DMS 273 treated with DMSO at 0.1 percent for 48 hours (cell line): ENCODE measurements at places on chromosomes 7 and 10.

GRCh38 chr10:6215683-6216484 lies 13.2 kb downstream of the PFKFB3 start:
- DNase-seq = no peak

DNA sequence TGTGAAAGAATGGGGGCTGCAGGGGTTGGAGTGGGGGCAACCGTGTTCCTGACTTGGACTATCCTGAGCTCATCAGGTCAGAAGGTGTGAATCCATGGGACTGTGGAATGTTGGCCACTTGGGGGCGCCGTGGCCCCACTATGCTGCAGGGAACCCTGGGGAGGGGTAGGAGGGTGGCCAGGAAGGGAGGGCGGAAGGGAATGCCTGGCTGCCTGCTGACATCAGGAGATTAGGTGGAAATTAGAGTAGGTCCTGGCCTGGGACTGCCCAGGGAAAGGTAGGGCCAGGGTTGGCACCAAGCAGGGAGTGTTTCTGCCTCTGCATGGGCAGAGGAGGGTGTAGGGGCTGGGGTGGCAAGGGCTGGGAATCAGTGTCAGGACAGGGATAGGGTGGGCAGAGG lies 65.8 kb upstream of the PRSS58 start:
- DNase-seq = no peak

- no peak for DNase-seq
Measured at GRCh38 chr7:37176079-37176478, 272.6 kb downstream of the ELMO1 start.

DNA sequence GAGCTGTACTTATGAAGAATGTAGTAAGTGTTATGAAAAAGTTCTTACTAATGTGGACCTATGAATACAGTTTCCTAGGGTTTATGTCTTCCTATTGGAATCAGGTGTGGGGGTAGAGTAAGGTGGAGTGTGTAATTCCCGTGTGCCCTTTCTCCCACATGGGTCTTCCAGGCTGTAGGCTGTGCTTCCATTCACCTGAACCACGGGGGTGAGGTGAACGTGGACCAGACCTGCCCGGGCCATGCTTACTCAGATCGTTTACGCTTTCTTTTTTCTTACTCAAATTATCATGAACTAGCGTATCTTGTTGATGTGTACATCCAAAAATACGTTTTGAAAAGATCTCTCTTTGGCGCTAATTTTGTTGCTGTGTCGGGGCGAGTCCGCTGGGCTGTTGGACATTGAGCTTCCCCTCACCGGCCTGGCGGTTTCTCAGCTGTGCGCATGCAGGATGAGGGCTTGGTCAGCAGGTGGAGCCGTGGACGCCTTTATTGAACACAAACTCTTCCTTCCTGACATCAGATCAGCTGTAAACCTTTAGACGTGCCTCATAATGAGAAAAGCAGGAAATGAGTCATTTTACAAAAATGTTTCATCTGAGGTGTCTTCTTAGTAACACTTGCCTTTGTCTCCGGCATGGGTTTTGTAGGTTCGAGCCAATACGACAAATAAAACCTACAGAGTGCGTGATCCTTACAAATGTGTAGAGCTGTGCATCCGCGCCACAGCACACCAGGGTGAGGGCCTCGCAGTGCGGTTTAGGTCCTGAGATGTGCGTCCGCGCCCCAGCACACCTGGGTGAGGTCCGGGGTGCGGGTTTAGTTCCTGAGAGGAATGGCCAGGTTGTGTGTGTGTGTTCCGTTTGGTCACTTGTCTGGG lies 53.8 kb downstream of the WDR37 start:
- no peak for DNase-seq

DNA sequence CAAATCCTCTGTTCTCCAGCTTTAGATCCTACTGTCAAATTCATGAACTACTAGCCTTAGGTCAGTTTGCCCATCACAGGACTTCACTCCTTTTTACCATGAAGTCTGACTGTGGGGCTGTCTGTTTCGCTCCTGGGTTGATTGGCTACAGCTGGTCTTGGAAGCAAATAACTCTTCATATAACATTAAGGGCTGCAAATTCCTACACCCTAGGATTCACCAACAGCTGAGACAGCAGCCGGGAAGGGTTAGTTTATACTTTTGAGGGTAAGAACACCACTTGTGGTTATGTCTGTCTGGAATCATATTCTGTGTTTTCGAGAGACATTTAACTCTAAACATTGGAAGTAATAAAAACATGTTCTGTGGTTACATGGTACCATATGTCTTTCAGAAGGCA lies 55.9 kb upstream of the KIAA1217 start:
- no peak for DNase-seq

GRCh38 chr10:59384761-59385160 lies 22.4 kb upstream of the FAM13C start:
- no peak for DNase-seq

DNA sequence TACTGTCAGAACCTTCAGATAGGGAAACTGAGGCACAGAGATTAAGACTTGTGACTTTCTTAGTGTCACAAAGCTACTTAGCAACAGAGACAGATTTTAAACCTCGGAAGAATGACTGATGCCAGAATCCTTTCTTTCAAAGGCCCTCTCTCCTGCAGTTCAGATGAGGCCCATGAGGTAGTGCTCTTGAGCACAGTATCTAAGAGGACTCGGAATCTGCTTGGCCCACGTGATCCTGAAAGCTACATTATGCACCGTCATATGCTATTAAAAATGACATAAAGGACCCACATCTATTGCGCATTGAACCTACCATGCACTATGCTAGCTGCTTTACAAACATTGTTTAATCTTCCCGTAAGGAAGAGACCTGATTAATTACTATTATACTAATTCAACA lies 355.9 kb downstream of the SFMBT2 start:
- DNase-seq = no peak

GRCh38 chr7:150666412-150666811 lies 19.1 kb upstream of the GIMAP2 start:
- no peak for DNase-seq

DNA sequence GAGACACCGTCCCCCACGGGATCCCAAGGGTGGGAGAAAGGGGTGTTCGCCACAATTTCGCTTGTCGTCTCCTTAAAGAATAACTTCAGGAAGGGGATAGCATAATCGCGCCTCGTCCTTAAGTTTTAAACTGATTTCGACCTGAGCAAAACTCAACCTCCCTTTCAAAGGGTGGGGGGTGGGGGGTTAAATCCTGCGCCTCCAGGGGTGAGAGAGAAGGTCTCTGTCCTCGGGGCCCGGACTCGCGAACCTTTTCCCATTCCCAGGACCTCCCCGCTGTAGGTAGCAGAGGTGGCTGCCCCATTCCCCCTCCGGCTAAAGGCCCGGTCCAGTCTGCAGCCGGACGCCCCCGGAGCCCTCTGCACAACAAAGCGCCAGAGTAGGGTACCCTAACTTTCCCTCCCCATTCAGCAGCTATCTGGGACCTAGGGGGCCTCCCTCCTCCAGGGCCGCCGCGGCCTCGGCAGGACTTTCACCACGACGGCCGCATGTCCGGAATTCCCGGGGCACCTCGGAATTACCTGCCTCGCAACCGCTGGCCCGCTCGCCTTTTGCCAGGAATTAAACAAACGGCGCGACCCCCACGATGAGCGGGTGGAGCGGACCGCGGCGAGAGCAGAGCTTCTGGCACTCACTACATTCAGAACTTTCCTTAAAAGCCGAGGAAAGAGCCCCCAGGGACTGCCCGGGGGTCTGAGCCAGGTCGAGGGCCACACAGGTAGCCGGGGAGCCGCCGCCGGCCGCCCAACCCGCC lies 1.7 kb downstream of the CDK6 start:
- DNase-seq = no peak

DNA sequence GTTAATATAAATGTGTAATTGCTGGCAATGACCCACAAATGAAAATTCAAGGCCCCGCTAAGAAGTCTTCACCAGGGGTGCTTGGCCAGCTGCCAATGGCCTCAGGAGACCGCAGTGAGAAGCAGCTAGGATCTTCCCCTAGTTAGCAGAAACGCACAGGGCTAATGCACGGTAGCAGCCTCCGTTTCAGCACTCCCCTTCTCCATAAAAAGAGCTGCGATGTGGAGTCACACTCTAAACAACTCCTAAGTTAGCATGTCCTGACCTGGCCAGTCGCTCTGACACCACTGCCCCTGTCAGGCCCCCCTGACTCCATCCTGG lies 139.0 kb downstream of the SEPTIN14 start:
- no peak for DNase-seq

DNA sequence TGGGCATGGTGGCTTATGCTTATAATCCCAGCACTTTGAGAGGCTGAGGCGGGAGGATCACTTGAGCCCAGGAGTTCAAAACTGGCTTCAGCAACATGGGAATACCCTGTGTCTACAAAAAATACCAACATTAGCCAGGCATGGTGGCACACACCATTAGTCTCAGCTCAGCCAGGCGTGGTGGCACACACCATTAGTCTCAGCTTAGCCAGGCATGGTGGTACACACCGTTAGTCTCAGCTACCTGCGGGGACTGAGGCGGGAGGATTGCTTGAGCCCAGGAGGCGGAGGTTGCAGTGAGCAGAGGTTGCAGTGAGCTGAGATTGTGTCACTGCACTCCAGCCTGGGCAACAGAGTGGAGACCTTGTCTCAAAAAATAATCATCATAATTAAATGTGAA lies 9.0 kb downstream of the LRRC27 start:
- no peak for DNase-seq

DNA sequence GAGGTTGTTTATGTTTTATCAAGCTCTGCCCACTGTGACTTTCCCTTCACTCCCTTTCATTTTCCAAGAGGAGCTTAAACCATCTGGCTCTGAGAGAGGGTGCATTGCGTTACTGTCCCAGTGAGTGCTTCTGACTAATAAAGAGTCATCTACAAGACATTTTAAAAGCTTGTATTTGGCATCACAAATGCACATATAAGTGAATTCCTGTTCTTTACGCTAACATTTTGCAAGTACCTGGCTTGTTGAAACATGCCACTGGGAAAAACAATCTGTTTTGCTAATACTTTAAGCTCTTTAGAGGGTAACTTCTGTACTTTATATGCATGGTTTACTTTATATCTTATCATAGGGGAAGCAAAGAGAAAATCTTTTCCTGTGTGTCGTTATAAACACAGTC lies 534.6 kb upstream of the POM121L12 start:
- no peak for DNase-seq

DNA sequence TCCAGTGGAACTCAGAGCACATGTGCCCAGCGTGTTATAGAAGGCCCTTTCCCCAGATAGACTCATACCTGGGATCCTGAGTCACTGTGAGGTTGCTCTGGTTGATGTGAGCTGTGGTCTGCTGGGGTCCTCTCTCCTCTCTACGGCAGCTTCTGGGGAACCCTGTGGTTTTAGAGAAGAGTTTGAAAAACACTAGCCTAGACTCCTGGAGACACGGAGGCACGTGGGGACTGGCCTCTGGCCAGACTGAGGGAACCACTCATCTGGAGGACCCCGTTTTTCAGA lies 10.3 kb downstream of the ZNF775 start:
- DNase-seq = no peak

DNA sequence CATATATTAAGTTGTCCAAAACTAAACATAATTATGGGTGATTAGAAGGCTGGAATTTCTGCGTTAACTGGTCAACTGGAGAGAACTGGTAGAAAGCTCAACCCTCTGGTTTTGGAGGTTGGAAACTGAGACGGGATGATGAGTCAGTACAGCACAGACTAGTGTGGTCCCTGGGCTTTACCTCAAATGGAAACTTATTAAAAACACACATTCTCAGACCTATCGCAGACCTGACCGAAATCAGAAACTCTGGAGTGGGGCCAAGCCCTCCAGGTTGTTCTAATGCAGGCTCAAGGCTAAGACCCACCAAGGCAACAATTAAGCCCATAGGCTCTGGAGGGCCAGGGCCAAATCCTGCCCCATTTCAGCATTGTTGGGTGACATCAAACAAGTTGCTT lies 136.9 kb downstream of the KCNMA1 start:
- no peak for DNase-seq

- no peak for DNase-seq
Measured at GRCh38 chr7:2651847-2652735, 20.3 kb downstream of the TTYH3 start.

GRCh38 chr7:151115836-151116418 lies 29.7 kb downstream of the AGAP3 start:
- DNase-seq = no peak

GRCh38 chr7:96122746-96123145 lies 199.2 kb downstream of the SLC25A13 start:
- DNase-seq = no peak

DNA sequence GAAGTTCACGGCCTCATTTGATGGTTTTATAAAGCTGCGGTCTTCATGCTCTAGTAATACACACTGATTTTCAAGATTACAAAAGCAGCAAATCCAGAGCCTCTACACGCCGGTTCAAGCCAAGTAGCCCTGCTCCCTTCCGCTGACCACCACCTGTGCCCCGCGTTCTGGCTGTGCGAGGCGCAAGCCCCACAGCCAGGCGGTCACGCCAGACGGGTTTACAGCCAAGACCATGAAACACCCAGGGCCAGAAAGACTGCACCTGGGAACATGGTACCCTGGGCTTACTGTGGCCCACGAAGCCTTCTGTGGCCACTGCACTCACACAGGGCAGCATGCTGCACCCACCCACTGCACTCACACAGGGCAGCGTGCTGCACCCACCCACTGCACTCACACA lies 33.6 kb downstream of the GPER1 start:
- no peak for DNase-seq

GRCh38 chr7:36289833-36290661 lies 99.6 kb upstream of the ANLN start:
- no peak for DNase-seq

DNA sequence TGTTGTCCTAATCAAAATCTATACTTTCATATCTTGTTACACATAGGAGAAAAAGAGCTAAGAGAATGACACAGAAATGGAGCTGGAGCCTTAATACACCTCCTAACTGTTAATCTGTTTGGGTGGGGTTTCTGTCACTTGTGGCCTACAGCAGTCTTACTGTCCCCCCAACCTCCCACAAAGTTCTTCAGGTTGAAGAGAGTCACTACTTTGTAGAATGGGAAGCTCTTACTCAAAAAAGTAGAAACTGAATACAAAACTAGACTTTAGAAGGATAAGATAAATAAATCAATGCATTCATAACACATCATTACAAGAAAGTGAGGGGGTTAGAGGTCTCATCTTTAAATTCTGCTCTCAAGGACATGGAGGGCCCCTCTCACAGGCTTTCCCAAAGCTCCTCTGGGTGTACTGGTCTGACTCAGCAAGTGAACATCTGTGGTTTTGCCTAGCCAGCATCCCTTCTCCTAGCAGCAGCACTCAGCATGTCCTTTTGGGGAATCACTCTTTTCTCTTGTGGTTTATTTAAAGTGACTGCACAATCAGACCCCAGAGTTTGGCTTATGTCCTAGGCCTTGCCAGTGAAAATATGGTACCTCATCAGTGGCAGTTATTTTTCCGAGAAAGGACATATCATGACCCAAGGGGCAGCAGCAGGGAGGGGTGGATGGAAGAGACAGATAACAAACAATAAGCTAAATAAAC lies 2.0 kb upstream of the BLVRA start:
- peak; percentile 52 for DNase-seq

- no peak for DNase-seq
Measured at GRCh38 chr10:89652806-89653370, 7.8 kb upstream of the PANK1 start.

GRCh38 chr7:44622342-44623151 lies 16.1 kb downstream of the OGDH start:
- DNase-seq = no peak

DNA sequence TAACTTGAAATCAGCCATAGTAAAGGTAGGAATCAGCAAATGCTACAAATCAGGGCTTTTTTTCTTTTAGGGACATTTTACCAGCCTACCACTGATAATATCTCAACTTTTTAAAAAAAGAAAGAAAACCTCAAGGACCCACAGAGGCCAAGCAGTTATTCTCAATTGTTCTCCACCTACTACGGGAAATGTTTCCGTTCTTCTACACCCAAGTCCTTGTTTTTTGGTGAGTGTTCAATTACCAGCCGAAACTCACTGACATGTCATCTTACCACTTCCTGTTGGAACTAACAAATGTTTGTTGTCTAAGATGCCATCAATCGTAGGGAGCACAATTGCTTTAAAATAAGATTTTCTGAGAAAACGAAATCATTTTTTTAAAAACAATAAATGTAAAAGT lies 50.2 kb upstream of the CDK1 start:
- no peak for DNase-seq
